Dermis microvascular lymphatic vessel endothelial cell (primary cell): ENCODE measurements at places on chromosomes 2 and 18. TPM values are rescaled to one million over a fixed set of nuclear protein-coding genes. Genes with fewer than 3 reads are reported as not detected.

The HOXD4 gene
- 2.3 and 2.5 TPM in 2 replicates for total RNA-seq

The SULT1C4 gene
- total RNA-seq = 108 and 114 TPM in 2 replicates

The CRYBA2 gene
- total RNA-seq = not detected in 2 replicates

The ALLC gene
- not detected in 2 replicates for total RNA-seq

The SLC39A6 gene
- total RNA-seq = 14.0 and 19.8 TPM in 2 replicates
